ENCODE measurements at places on chromosomes 16 and 17. TPM values are rescaled to one million over a fixed set of nuclear protein-coding genes. Genes with fewer than 3 reads are reported as not detected.

DNA sequence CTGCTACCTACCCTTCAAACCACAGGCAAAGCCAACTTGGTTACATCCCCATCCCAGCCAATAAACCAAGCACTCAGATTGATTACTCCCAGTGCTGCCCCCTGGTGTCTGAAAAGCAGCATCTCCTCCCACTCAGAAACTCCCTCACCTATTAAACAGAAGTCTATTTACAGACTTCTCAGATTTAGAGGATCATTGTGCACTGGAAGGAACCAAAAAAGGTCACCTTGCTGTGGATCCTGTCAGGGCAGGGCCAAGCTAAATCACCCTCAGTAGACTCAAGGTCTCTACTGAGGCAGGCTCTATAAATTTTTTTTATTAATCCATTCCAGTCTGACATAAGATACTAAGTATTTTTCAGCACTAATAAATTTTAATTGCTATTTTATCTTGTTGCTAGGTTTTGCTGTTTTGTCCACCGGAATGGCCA, 17.6 kb downstream of the HIGD1B start:
- DNase-seq = peak; percentile 71

Gene TMEM98
- total RNA-seq = 9.2 TPM

Gene SLC25A39
- 169 TPM for total RNA-seq

DNA sequence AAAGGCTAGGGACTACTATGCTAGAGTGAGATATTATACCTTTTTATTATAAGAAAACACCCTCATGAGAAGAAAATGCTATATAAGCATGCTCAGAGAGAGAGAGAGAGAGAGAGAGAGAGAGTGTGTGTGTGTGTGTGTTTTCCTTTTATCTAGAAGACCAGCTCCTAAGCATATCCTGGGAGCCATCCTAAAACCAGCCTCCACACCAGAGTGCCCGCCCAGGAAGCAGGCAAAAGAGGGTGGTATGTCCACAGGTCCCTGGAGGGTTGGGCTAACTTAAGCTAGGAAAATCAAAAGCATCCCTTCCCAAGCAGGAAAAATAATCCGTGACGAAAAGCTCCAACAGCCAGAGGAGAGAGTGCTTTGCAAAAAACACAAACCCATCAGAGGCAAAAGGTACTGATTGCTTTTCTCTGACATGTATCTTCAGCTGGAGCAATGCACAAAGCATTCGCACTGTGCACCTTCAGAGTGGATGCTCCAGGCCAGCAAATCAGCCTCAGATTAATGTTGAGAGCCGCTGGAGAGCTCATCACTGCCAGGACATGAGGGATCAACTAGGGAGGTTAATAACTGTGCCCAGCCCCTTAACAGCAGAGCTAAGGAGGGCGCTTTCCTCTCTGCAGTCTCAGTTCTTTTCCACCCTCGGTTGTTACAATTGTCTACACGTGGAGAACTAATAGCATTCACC, 125.1 kb downstream of the SLC39A11 start:
- no peak for DNase-seq

Gene VPS25
- 96.0 TPM for total RNA-seq

- no peak for DNase-seq
Measured at GRCh38 chr16:65176603-65177002, 54.7 kb upstream of the CDH11 start.
